ENCODE measurements at places on chromosomes 5 and 9. TPM values are rescaled to one million over a fixed set of nuclear protein-coding genes. Genes with fewer than 3 reads are reported as not detected.

Gene FER
- total RNA-seq = 36.8 TPM

Gene TMEM8B
- total RNA-seq = 23.9 TPM

Gene ARAP3
- 11.8 TPM for total RNA-seq

Gene CTNNAL1
- 123 TPM for total RNA-seq

Gene ANKRD31
- 0.30 TPM for total RNA-seq

DNA sequence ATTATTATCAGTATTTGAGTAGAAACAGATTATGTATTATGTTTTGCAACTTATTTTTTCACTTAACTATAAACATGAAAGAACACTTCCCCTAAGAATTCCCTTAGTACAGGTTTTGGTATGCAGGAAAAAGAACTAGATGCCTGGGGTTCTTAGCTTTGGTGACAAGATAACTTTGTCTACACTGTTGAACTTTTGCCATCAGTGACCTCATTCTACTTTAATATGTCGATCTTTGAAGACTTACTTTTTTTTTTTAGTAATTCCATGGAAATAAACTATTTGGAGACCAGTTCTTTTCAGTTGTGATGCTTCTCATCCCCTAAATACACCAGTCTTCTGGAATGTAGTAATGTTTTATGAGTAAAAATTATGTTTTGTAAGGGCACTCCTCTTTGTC lies 34.3 kb downstream of the ZNF462 start:
- H3K27ac ChIP-seq = no peak overlapping the region
- DNase-seq = no peak
- H3K4me3 ChIP-seq = no peak overlapping the region
- H3K36me3 ChIP-seq = no peaks in the 10 kb centered on the region

- peaks cover 13% of the 10 kb centered on the region for H3K4me1 ChIP-seq
- H3K4me3 ChIP-seq = no peak overlapping the region
- no peaks in the 10 kb centered on the region for H3K27me3 ChIP-seq
- peaks cover 72% of the 10 kb centered on the region for H3K36me3 ChIP-seq
Observed at GRCh38 chr5:172097356-172097755, 90.7 kb downstream of the STK10 start.

- no peaks in the 10 kb centered on the region for H3K36me3 ChIP-seq
- H3K27ac ChIP-seq = no peak overlapping the region
- DNase-seq = no peak
Observed at GRCh38 chr5:60585618-60586017, 114.3 kb downstream of the DEPDC1B start.

- DNase-seq = no peak
- no peak overlapping the region for H3K27ac ChIP-seq
- no peak overlapping the region for H3K4me3 ChIP-seq
- H3K36me3 ChIP-seq = no peaks in the 10 kb centered on the region
- no peaks in the 10 kb centered on the region for H3K27me3 ChIP-seq
Observed at GRCh38 chr9:132424857-132425674, 15.1 kb downstream of the CFAP77 start.

- no peak for DNase-seq
- H3K4me1 ChIP-seq = no peaks in the 10 kb centered on the region
- H3K4me3 ChIP-seq = no peak overlapping the region
- no peak overlapping the region for H3K27ac ChIP-seq
- no peaks in the 10 kb centered on the region for H3K36me3 ChIP-seq
Observed at GRCh38 chr5:151491062-151491461, 43.7 kb downstream of the SLC36A1 start.

Measured in tibial nerve (tissue), 4 donors.